ENCODE measurements at places on chromosomes 3 and 15. TPM values are rescaled to one million over a fixed set of nuclear protein-coding genes. Genes with fewer than 3 reads are reported as not detected.

Gene MEX3B
- polyA plus RNA-seq = 14.6 TPM

Gene EFCAB12
- 0.13 TPM for polyA plus RNA-seq

Gene CHRNA5
- polyA plus RNA-seq = 0.76 TPM

Gene GRAMD2A
- polyA plus RNA-seq = 2.5 TPM

Gene AHSG
- not detected for polyA plus RNA-seq

Gene PTH1R
- 10.9 TPM for polyA plus RNA-seq

Gene EIF4E3
- polyA plus RNA-seq = 7.9 TPM

Gene SEMA6D
- 60.2 TPM for polyA plus RNA-seq

Gene ARL14
- polyA plus RNA-seq = not detected

Gene RPUSD2
- 8.7 TPM for polyA plus RNA-seq

Gene KCNMB2
- polyA plus RNA-seq = 13.1 TPM

Gene GHSR
- not detected for polyA plus RNA-seq

Gene TM4SF18
- polyA plus RNA-seq = 10.5 TPM

Gene PRSS50
- polyA plus RNA-seq = 0.19 TPM

Gene CCDC174
- 23.1 TPM for polyA plus RNA-seq

Gene CRTAP
- 164 TPM for polyA plus RNA-seq

Gene PIERCE2
- 1.1 TPM for polyA plus RNA-seq

Gene LYZL4
- polyA plus RNA-seq = not detected

Gene AGTR1
- 26.2 TPM for polyA plus RNA-seq

Gene TMC3
- polyA plus RNA-seq = 0.08 TPM

Gene IGSF11
- polyA plus RNA-seq = 1.7 TPM

Gene C15orf62
- polyA plus RNA-seq = 1.9 TPM

Gene RBP2
- 0.32 TPM for polyA plus RNA-seq

Gene TRAT1
- not detected for polyA plus RNA-seq

Gene BOC
- 44.4 TPM for polyA plus RNA-seq

Gene PLD1
- polyA plus RNA-seq = 11.3 TPM

Gene AADACL2
- not detected for polyA plus RNA-seq

Gene AP3B2
- 0.29 TPM for polyA plus RNA-seq

Gene FANCD2OS
- polyA plus RNA-seq = 0.30 TPM

Gene RASGRF1
- polyA plus RNA-seq = 0.13 TPM

Gene PLIN1
- polyA plus RNA-seq = 0.32 TPM

Gene SLC12A1
- 0.15 TPM for polyA plus RNA-seq

Gene NEK10
- polyA plus RNA-seq = 4.6 TPM
